ENCODE measurements at places on chromosomes 16 and 17.

DNA sequence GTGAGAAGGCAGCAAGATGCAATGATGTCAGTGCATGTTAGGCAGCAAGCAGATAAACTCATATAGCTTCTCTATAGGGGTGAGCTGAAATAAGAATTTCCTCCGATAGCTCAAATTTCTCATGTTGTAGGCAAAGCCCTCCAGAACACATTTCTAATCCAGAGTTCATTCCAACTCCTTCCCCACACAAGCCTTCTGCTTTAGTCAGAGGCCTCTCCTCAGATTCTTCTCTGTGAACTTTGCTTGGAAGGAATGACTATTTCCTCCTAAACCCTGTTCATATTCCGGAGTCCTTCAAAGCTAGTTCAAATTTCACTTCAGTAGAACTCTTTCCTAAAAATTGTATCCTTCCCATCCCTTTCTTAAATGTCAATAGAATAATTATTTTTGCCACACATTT, 144.8 kb downstream of the KCNJ2 start:
- DNase-seq: no peak

DNA sequence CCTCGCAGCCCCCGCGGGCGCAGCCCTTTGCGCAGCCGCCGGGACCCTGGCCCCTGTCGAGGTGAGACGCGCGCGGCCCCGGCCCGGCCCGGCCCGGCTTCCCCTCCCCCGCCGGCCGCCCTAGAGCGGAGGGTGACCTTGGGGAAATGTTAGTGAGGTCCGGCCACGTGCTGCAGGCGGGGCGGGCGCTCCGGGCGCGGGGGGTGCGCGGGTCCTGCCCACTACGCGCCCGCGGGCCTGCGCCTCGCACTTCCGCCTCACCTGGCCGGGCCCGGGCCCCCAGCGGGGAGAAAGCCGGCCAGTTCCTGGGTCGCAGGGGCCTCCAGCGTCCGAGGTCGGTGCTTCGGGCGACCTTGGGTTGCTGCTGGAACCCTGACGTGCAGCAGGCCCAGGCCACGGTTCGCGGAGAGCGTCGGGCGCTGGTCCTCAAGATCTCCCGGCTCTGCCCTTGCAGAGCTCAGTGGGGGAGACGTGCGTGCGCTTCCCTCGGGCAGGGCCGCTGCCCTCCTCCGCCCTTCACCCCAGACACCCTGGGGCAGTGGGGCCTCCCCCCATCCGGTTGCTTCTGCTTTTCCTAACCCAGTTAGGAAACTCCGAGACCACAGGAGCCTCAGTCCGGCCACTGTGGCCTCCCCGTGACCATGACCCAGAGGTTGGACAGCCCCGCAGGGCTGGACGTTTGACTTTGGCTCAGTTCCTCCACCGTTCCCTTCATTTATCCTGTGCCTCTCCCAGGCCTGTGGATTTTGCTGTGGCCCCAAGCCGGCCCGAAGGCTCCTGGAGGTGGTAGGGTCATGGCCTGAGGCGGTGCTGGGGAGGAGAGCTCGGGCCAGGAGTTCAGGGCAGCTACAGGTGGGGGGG, 791 bp downstream of the MCRIP2 start:
- DNase-seq: no peak

- no peak for DNase-seq
These were observed 31.2 kb upstream of the HAPSTR1 start for GRCh38 chr16:9060225-9060624.

GRCh38 chr16:1645914-1646525, 32.1 kb upstream of the JPT2 start:
- no peak for DNase-seq

GRCh38 chr16:83402160-83402814, 405.5 kb upstream of the HSBP1 start:
- no peak for DNase-seq

GRCh38 chr17:51799240-51799639, 359.3 kb downstream of the CA10 start:
- no peak for DNase-seq

DNA sequence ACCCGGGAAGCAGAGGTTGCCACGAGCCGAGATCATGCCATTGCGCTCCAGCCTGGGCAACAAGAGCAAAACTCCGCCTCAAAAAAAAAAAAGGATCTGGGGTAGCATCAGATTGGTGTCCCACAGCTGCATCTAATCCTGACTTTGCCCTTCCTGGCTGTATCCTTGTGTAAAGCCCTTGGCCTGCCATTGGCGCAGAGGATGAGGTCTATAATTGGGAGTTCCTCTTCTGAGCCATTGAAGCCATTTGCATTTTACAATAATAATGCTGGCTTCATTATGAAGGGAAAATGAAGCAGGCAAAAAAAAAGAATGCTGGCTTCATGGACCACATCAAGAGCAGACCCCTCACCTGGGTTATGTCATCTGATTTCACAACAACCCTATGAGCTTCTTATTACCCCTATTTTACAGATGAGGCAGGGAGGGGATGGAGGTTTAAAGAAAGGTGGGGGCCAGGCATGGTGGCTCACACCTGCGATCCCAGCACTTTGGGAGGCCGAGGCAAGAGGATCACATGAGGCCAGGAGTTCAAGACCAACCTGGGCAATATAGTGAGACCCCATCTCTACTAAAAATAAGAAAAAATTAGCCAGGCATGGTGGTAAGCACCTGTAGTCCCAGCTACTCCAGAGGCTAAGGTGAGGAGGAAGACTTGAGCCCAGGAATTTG, 1.2 kb upstream of the LITAFD start:
- DNase-seq: no peak

GRCh38 chr16:30352488-30353401, 2.4 kb downstream of the CD2BP2 start:
- DNase-seq: no peak

DNA sequence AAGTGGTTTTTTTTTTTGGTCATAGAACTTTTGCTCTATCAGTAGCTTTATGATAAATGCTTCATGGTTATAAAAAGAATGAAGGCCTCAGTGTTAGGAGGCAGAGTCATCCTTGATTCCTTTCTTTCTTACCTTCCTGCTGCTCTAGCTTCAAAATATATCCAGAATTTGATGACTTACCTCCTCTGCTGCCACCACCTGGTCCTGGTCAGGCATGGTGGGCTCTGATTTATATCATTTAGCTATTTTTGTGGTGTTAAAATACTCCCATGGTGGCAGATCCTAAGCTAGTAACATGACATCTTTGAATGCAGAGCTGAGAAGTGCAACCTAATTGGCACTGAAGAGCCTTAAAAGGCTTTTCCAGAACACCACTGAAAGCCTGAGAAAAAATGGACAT, 508.8 kb upstream of the CDH8 start:
- DNase-seq: no peak

GRCh38 chr16:86297866-86298757, 212.2 kb upstream of the FOXF1 start:
- DNase-seq: no peak

DNA sequence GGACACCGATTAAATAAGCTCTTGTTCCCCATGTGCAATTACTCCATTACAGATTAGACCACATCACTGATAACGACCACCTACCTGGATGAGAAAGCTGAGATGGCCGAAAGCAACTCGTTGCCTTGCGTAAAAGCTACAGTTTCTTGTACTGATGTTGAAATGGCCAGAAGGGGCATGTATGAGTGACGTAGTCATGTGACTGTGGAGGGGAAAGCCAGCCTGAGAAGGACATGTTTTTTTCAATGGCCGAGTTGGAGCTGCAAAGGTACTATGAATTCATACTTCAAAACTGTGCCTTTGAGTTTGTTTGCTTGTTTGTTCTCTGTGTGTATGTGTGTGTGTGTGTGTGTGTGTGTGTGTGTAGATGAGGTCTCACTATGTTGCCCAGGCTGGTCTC, 17.0 kb upstream of the HYDIN start:
- no peak for DNase-seq

- no peak for DNase-seq
These were observed 1.3 kb upstream of the MOSMO start for GRCh38 chr16:22006636-22007035.

GRCh38 chr16:85614338-85615013, 1.4 kb downstream of the GSE1 start:
- no peak for DNase-seq

- peak; percentile 70 for DNase-seq
These were observed 83.8 kb upstream of the CCL2 start for GRCh38 chr17:34171245-34171818.

DNA sequence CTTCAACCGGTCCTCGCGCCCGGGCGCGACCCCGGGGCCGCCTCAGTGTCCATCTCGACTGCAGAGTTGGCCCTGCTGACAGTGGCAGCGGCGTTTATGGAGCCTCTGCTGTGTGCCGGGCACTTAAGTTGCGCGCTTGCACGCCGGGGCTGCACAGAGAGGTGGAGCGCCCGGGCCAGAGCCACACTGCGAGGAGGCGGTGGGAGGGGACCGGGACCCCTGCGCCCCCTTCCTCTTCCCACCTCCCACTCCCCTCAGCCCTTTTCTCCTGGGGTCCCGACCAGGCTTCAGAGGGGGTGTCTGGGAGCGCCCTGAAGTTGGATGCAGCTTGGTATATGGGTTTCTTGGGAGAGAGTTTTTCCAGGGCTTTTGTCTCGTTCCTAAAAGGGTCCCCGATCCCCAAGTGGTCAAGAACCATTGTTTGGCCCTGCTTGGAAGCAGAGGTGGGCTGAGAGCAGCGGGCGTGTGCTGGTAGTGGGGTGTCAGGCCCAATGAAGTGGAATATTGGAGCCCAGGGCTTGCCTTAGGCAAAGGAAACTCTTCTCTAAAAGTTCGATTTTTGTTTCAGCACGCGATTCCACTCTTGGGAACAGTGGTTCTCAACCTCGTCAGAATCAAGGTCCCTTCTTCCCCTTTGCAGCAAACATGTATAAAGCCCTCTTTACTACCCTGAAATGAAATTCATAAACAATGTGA, 605 bp downstream of the MRTFB start:
- DNase-seq: no peak

GRCh38 chr16:9913604-9914326, 268.5 kb downstream of the GRIN2A start:
- no peak for DNase-seq

GRCh38 chr17:48883171-48883570, 9.4 kb upstream of the ATP5MC1 start:
- DNase-seq: no peak

DNA sequence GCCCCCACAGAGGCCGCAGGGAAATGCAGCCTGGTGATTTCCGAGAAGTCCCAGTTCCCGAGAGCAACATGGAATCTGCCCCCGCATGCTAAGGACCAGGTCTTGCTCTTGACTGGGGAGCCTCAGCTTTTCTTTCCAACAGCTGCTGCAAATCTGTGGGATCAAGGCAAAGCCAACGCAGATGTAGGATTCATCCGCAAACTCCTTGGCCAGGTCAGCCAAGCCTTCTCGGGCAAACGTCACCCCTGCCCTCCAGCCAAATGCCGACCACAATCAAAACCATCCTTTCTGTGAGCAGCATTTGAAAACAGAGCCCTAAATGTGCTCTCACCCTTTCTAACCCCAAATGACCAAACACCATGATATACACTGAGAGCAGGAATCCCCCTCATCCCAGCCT, 54.0 kb downstream of the MRM3 start:
- no peak for DNase-seq

DNA sequence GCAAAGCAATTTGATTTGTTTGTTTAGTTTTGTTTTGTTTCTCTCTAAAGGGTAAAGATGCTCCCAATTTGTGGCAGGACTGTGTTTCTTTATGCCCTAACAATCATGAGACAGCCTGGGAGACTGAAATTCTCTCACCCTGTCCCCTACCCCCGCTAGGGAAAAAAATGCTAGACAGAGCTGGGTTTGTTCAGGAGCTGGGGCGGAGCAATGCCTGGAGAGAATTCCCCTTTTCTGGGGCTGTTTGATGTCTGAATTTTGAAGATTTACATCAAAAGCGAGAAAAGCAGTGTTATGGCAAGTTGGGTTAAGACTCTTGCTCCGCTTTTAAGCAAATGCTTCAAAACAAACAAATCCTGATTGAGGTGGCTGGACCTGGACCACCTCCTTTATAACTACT, 8.4 kb downstream of the MAF start:
- no peak for DNase-seq

DNA sequence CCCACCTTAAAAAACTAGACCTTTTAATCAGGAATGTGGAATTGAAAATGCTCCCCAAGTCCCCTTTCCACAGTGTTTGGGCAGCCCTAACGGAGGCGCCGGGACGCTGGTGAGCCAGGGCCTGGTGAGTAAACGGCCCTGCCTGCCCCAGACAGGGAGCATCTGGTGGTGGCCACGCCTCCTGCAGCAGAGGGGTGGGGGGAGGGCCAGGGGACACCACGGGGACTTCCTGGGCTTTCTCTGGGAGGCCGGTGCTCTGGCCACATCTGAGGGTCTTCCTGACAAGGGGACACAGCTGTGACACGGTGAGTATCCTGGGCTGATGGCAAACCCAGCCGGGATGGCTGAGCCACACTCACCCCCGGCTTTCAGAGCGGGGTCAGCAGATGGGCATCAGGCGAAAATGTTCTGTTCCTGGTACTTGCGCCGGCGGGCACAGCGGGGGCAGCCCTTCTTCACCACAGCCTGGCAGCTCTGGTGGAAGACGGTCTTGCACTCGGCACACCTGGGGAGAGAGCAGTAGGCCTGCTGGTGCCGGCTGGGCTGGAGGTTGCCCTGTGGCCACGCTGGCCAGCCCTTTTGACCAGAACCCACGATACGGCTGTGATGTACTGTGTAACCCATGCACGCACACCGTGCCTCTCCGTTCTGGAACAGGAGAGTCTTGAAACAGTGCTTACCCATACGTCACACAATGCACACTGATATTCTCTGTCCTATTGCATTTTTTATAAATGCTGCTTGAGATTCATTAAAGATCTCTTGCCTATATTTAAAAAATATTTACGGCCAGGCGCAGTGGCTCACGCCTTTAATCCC, 5.0 kb upstream of the ARHGAP27 start:
- DNase-seq: no peak

DNA sequence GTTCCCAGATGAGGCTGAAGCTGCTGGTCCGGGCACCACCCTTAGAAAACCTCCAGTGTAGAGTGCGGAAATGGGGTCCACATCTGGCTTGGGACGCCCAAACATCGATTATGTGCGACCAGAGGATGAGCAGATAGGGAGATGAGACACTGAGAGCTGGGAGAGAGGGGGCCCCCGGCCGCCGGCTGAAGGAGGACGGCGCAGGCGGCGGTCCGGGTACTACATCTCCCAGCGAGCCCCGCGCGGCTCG, 182 bp upstream of the SPECC1 start:
- peak; percentile 48 for DNase-seq

DNA sequence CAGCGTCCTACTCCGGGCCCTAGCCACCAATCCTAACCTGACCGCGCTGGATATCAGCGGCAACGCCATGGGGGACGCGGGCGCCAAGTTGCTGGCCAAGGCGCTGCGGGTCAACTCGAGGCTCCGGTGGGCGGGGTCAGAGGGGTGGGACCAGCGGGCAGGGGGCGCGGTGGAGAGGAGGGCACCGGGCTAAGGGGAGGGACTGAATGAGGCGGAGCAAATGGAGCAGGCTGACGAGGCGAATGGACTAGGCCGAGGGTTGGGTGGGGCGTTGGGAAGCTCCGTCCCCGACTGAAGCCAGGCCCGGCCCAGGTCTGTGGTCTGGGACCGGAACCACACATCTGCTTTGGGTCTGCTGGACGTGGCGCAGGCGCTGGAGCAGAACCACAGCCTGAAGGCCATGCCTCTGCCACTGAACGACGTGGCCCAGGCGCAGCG, 4.6 kb downstream of the CARMIL2 start:
- DNase-seq: no peak

- no peak for DNase-seq
These were observed 308.9 kb upstream of the MON1B start for GRCh38 chr16:76882105-76882504.

- DNase-seq: no peak
These were observed 13.5 kb upstream of the KSR1 start for GRCh38 chr17:27442702-27443101.

GRCh38 chr16:58661199-58661830, 23.3 kb downstream of the SLC38A7 start:
- DNase-seq: peak; percentile 76

GRCh38 chr17:8583954-8584353, 46.6 kb downstream of the MYH10 start:
- DNase-seq: no peak
